ENCODE measurements at places on chromosomes 5 and 9.

- no peak for DNase-seq
These were observed 9.1 kb upstream of the PTGES start for GRCh38 chr9:129761901-129762369.

GRCh38 chr9:4666042-4666699, at the start of gene SPATA6L:
Gene SPATA6L, minus strand, starts transcription at chr9:4666480. Its CDS starts 230 bp downstream, at chr9:4666250.
- peak; percentile 21 for DNase-seq

GRCh38 chr5:121915765-121916164, 46.0 kb upstream of the SRFBP1 start:
- no peak for DNase-seq

DNA sequence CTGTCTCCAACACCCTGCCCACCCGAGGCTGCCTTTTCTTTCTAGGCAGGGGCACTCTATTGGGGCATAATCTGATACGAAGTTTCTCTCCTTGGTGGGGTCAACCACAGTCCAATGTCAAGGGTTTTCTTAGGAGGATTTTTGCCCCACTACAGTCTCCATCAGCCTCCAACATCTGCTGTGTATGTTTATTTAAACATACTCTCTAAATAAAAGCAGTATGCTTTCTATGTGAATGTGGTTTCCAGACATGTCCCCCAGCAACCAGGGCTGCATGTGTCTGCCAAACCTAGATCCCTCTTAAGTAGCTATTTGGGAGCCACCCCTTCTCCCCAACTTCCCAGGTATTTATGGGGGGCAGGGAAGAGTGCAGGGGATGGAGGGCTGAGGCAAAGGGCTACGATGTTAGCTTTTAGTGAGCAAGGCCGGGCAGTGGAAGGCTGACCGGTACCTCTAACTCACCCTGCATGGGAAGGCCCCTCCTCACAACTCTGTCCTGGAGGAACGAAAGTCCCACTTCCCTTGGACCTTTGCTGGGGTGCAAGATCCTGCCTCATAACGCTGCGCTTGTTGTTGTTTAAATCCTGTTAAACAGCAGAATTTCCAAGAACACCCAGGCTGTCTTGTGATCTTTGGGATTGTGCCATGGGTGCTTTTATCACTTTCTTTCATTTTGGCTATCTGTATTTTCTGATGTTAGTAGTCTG, 75.4 kb downstream of the NREP start:
- no peak for DNase-seq

- DNase-seq, result no peak
These were observed 109.7 kb upstream of the LHFPL2 start for GRCh38 chr5:78758169-78758839.

DNA sequence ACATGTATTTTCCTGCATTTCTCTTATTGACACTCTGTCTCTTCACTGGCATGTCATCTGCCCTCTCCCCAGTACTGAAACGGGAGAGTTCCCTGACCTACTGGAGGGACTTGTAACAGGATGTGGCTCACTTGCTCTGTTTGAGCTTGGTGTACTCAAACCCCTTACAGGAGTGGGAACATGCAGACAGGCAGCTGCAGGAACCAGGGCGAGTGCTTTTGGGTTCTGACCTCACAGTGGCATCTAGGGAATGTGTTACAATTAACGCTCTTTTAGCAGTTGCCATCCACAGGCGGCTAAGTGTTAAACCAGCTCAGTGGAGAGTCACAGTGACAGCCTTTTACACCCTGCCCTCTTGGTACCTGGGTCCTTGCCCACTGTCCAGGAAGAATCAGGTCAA, 300.3 kb upstream of the GRAMD2B start:
- no peak for DNase-seq

DNA sequence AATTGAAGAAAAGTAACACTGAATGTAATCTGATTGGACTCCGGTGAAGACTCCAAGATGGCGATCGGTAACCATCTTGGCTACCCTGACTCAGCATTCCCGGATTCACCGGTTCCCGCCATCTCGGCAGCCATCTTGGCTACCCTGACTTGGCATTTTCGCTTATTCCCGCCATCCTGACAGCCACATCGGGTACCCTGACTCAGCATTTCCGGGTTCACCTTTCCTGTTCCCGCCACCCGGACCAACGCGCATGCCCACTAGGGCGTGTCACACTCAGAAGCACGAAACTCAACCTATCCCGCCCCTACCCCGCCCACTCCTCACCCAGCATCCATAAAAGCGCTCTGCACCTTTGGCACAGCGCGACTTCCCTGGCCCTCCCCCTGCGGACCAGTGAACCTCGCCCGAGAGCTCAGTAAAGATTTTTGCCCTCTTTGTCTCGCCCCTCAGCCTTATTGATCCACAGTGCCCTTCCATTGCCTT, 17.2 kb downstream of the SPTLC1 start:
- no peak for DNase-seq

- DNase-seq, result no peak
These were observed 590.5 kb downstream of the CSNK1G3 start for GRCh38 chr5:124102486-124102885.

- DNase-seq, result no peak
These were observed 592.6 kb upstream of the CDH6 start for GRCh38 chr5:30600892-30601291.

- DNase-seq, result no peak
These were observed 9.8 kb downstream of the PIK3R1 start for GRCh38 chr5:68225188-68225910.

- no peak for DNase-seq
These were observed 121.1 kb downstream of the CYLC2 start for GRCh38 chr9:103116246-103116645.

- no peak for DNase-seq
These were observed 370.9 kb upstream of the WWC1 start for GRCh38 chr5:167920589-167920988.

DNA sequence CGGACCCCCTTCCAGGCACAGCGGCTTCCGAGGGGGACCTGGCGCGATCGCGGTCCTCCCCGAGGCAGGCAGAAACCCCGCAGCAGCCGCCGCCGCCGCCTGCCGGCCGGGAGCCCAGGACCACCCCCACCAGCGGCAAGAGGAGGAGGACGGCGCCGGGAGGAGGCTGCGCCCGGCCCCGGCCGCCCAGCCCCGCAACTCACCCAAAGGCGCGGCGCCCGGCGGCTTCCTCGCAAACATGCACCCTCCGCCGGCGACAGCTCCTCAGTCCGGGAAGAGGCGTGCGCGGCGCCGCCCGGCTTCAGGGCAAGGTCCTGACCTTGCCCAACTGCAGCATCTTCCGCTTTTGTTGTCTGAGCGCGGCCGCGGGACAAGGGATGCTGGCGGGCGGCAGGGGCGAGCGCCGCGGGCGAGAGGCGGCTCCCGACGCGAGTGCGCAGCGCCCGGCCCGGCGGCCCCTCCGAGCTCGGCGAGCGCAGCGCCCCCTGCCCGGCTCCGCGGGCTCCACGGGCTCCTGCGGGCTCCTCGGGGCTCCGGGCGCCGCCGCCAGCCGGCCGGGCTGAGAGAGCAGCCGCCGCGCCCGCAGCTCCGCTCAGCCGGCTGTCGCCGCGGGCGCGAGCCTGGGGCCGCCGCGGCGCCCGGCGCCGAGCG, 507 bp downstream of the CTNND2 start:
- DNase-seq, result no peak

GRCh38 chr9:87500491-87501270, 3.0 kb downstream of the DAPK1 start:
- no peak for DNase-seq

DNA sequence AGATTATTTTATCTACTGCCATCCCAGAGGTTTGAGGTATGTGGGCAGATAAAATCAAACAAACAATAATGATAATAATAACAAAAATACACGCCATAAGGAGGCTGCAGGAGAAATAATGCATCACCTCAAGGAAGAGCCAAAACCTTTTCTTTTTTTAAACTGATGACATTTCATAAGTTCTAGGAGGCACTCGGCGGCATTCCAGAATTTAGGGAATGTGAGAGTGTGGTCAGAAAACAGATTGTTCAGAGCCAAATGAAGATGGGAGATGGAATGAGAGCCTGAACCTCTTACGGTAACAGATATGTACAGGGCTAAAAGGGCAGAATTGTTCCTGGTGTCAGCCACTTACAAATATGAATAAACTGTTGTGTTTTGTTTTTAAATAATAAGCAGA, 615.0 kb upstream of the CHD1 start:
- no peak for DNase-seq

DNA sequence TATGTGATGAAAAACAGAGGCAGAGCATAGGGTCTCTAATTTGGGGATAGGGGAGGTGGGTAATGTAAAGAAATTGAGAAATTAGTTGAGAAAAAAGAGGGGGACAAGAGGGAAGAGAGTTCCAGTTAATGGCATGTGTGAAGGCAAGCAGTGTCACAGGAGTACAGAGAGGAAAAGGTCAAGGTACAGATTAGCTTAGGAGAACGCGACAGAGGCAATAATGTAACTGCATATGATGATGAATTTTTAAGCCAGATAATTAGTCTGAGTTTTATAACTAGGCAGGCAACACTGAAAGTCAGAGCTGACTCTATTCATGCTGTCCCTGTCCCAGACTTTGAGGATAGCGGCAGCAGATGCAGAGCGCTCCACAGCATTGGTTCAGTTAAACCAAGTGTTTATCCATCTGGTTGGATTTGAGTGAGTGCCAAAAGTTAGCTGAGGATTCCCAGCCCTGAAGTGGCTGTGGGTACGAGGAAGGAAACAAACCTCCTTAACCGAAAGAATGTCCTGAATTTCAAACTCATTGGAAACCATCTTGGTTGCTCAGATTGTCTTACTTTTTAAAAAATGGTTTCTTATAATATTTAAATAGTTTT, 315.2 kb downstream of the ARHGAP26 start:
- DNase-seq, result no peak

- DNase-seq, result no peak
These were observed 7.6 kb upstream of the AK1 start for GRCh38 chr9:127884976-127885490.

DNA sequence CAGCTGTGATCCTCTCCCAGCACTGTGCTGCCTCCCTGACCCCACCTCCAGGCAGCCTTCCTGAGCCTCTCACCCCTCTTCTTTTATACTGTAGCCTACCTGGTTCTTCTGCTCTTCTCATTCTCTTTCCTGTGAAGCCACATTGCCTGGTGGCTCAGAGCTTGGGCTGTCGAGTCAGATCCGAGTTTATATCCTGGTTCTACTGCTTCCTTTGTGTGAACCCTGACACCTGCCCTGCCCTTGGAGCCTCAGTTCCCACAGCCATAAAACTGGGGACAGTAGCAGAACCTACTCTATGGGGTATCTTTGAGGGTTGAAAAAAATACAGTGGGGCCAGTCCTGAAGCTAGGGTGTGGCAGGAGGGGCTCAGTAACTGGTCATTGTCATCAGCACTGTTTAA, 8.8 kb downstream of the SLC27A4 start:
- DNase-seq, result no peak

- no peak for DNase-seq
These were observed 9.3 kb downstream of the TLE1 start for GRCh38 chr9:81680006-81680405.

DNA sequence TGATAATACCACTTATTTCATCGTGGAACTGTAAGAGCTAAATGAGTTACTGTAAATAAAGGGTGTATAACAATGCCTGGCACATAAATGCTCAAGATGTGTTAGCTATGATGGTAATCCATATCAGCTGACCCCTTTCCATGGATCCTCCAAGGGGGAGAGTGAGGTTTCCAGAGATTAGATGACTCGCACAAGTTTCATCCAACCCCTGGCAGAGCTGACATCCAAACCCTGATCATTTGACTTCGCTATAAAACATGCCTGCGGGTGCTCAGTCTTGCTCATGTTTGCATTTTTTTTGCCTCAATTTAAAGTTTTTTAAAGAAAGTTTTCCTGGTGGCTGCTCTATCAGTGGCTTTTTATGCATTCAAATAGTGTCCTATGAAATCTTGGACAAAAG, 145.7 kb upstream of the SMIM23 start:
- DNase-seq, result no peak

All from effector memory CD8-positive, alpha-beta T cell (primary cell).